K562 (cell line): ENCODE measurements at places on chromosomes 13 and 19.

DNA sequence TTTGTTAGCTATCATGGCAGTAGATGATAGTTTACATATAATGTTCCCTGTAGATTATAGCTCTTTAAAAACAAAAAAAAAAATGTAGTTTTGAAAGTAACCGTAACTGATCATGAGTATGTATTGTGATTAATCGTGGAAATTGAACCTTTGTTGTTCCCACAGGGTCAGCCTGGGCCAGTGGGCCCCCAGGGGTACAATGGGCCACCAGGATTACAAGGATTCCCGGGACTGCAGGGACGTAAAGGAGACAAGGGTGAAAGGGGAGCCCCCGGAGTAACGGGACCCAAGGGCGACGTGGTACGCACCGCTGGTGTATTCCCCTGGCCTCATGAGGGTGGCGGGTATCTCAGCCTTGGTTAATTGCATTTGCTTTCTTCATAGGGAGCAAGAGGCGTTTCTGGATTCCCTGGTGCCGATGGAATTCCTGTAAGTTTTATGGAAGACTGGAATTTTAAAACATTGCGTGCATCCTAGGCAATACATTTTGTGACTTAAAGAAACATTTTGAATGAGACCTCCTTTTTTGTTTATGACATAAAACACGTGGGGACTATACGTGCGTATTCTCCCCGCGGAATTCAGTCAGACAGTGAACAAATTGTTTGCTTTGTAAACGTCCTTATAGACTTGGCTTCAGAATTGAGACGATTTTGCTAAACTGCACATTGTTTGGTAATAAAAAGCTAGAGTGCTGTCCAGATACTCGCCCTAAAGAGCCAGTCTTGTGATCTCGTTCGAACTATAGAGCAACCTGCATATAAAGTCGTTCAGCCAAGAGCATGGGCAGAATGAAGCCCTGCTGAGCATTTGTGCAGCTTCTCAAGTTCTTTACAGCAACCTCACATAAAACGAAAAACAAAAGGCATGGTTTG lies 117.7 kb downstream of the COL4A2 start:
- DNase-seq = no peak

DNA sequence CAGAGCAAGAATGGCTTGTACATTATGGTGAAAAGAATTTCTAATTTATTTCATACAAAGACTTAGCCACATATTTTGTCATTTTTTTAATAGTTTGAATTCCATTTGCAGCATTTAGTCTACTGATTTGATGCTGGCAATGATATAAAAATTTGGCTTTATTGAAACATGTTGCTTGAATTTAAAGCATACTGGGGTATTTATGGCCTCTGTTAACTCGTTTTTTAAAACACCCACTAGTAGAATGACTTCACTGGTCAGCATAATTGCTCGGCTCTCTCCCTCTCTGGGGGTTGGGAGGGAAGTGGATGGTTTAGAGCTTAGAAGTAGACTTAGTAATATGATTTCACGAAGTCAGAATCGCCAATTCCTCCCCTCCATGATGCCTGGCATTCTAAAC lies 354.9 kb upstream of the HTR2A start:
- DNase-seq = no peak

- no peak for DNase-seq
These were observed 971 bp upstream of the ANKRD10 start for GRCh38 chr13:110915874-110916206.

GRCh38 chr13:30002577-30002976 lies 152.2 kb upstream of the UBL3 start:
- no peak for DNase-seq

GRCh38 chr19:29247471-29247870 lies 34.5 kb upstream of the UQCRFS1 start:
- DNase-seq = no peak

GRCh38 chr19:2494447-2495129 lies 18.7 kb downstream of the GADD45B start:
- DNase-seq = peak; percentile 91

DNA sequence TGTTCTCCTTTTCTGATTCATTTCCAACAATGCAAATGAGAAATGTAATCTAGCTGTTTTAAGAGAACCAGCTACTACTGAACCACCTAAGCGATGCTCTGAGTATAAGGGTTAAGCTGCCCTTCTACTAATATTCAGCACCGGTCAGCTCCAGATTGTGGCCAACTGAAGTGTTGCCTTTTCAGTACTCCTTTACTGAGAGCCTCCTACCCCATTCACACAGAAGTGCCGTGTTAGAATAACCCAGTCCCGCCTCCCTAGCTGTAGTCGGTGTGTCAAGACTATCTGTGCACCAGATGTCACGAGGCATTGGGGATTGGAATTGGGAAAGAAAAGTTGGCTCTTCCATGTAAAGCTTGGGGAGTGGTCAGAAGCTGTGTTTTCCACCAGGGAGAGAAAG lies 45.4 kb downstream of the FAM124A start:
- DNase-seq = no peak

- no peak for DNase-seq
These were observed 43.9 kb upstream of the FRY start for GRCh38 chr13:31987535-31988170.

GRCh38 chr13:76164290-76164689 lies 528.2 kb downstream of the LMO7 start:
- DNase-seq = no peak

DNA sequence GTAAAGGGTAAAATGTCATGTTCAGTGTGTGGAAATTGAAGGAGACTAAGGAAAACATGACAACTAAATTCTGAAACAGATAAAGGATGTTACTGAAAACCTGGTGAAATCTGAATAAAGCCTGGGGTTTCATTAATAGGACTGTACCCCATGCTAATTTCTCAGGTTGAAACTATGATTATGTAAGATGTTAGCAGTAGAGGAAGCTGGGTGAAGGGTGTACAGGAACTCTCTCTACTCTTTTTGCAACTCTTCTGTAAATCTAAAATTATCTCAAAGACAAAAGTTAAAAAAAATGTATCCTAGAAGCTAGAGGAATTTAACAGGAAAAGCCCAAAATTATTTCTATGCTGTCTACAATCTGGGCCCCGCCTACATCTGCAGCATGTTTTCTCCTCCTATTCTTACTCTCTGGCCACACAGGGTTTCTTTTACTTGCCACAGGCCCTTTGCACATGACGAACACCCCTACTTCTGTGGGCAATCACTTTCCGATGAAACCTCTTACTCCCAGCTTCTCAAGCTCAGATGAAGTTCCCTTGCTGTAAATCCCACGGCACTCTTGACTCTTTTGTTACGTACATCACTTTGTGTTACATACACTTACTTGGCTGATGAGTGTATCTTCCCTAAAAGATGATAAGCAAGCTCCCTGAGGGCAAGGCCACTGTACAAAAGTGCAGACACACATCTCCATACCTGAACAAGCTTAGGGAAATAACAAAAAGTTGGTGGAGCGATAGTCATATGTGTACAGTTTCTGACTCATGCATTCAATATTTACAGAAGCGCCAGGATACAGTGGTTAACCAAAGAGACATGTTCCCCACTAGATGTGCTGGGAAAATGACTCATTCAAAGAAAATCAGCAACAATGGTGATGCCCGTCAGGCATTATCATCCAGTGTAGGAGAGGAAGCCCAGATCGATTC lies 32.6 kb downstream of the RUBCNL start:
- DNase-seq = peak; percentile 8

DNA sequence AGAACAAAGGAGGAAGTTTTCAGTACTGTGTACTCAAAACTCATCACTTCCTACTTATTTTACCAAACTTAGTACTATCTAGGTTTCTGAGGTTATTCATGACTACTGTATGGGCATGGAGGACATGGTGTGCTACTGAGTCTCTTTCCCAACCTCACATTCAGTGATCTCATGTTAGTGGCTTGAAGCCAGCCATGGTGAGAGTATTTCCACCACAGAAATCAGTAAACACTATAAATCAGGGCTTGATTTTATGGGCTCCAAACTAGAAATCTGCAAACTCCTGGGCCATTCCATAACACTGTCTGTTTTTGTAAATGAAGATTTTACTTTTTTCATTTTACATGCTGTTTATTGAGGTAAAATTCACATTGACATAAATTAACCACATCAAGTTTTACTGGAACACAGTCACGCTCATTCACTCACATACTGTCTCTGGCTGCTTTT lies 19.7 kb downstream of the MED26 start:
- no peak for DNase-seq

GRCh38 chr19:1351381-1351851 lies 32.3 kb upstream of the NDUFS7 start:
- no peak for DNase-seq

DNA sequence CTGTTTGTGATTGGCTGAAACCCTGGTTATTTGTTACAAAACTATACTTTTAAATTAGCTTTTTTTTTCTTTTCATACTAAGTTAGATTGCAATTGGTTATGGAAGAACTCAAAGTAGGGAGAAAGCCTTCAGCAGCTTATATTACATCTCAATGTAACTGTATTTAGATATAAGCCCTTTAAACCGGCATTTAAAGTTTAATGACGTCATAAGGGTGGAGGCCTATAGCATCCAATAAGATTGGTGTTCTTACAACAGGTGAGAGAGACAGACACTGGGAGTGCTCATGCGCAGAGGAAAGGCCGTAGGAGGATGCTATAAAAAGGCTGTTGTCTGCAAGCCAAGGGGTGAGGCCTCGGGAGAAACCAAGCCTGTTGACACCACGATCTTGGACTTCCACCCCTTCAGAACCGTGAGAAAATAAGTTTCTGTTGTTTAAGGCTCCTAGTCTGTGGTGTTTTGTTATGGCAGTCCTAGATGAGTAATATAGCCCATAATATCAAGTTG lies 1198.8 kb upstream of the SPRY2 start:
- no peak for DNase-seq

DNA sequence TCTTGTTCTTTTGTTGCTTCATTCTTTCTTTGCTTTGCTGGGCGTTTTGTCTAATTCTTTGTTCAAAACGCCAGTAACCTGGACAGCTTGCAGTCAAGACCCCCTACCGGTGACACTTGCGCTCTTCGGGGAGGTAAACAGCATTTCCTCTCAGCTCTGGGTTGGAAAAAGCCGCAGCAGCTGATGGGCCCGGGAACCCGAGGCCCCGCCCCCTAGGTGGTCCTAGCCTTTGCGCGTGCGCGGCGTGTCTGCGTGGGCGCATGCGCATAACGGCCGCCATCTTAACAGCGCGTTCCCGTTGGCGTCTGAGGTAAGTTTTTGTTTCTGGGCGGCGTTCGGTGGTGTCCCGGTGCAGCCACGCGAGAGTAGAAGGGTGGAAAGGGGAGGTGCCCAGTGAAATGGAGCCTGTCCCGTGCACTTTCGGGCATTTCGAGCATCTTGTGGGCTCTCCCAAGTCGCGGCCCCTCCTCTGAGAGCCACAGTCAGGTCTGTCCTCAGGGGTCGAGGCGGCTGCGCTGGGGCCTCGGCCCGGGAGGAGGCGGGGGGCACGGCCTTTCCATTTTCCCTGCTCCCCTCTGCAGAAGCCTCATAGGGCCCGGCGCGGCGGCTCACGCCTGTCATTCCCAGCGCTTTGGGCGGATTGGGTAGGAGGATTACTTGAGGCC lies at the start of gene ZNF559:
ZNF559 (plus strand) TSS at position 261 of the 665 bp plus-strand sequence. CDS start 14,371 bp downstream, outside the sequence.
- peak; percentile 97 for DNase-seq

- DNase-seq = no peak
These were observed 37.3 kb downstream of the SPRYD7 start for GRCh38 chr13:49898792-49899191.
